ENCODE measurements at places on chromosomes 5 and 9. TPM values are rescaled to one million over a fixed set of nuclear protein-coding genes. Genes with fewer than 3 reads are reported as not detected.

SEMA5A gene
- 0.79 TPM for total RNA-seq

CCDC187 gene
- total RNA-seq = under 0.01 TPM

ZCCHC9 gene
- total RNA-seq = 18.1 TPM

POC5 gene
- total RNA-seq = 6.5 TPM

IL33 gene
- total RNA-seq = 17.4 TPM

FOXD4L3 gene
- not detected for total RNA-seq

SPINK6 gene
- 10.8 TPM for total RNA-seq

Measured in airway epithelial cell (primary cell).